Occipital lobe (tissue), 3 donors: ENCODE measurements at places on chromosomes 3 and 15.

- no peak for DNase-seq
Measured at GRCh38 chr3:157122116-157122515, 37.8 kb downstream of the CCNL1 start.

DNA sequence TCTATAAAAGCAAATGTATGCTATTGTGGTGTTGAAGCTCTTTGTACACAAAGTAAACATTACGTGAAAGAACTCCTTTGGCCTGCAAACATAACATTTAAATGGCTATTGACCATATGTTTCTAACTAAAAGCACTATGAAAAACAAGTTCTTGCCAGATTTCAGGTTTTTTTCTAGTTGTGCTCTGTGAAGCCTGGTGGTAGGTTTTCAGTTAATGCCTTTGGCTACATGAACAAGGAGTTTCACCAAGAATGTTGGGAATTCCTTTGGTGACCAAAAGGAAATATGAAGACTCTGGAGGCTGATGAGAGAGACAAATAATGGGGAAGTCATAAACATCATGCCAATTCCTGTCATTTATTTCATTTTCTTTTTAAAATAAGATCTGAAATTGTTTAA lies 66.0 kb downstream of the RBMS3 start:
- no peak for DNase-seq

DNA sequence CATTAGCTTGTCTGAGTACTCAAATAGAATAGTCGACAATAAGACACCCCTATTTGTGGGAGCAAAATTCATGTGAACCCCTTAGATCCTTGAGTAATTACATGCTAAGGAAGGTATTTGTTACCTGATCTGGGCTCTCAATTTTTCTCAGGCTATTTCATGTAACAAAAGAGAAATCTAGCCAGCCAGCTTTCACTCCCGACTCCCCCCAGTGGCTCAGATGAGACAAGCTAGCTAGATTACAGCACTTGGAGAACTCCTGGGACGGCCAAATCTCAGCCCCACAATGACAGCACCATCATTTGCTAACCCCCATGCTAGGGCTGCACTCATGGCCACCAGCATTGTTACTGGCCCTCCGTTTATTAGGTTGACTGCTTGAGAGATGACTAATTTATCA lies 41.3 kb downstream of the GLDN start:
- DNase-seq = no peak

GRCh38 chr3:158314426-158315357 lies 204.8 kb downstream of the RSRC1 start:
- no peak for DNase-seq

- DNase-seq = no peak
Measured at GRCh38 chr3:134338516-134339261, 35.6 kb downstream of the AMOTL2 start.

DNA sequence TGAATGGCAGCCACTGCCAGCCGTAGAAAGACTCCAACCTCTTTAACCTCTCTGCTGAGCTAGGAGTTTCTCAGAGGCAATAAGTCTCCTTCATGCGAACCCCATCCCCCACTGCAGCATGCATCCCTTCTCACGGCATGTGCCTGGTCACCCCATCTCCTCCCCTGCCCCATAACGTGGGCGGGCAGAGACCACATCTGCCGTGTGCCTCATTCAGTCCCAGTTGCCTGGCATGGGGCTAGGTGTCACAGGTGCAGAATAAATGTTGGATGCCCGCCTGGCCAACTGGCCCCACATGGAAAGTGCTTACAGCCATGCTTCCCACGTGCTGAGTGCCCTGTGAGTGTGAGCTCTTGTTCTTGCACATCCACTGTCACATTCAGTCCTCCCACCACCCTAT lies 43.5 kb upstream of the NTRK3 start:
- no peak for DNase-seq

- DNase-seq = no peak
Measured at GRCh38 chr15:60052796-60053195, 48.7 kb downstream of the FOXB1 start.
